ENCODE measurements at places on chromosomes 1 and 21. TPM values are rescaled to one million over a fixed set of nuclear protein-coding genes. Genes with fewer than 3 reads are reported as not detected.

Gene PCSK9
- not detected for total RNA-seq

Gene RAB13
- 13.4 TPM for total RNA-seq

Gene CGN
- total RNA-seq = 3.2 TPM

Gene IL23R
- 0.87 TPM for total RNA-seq

Gene SELE
- total RNA-seq = not detected

Gene AQP10
- not detected for total RNA-seq

Gene MAEL
- total RNA-seq = not detected

Gene GBP3
- 3.2 TPM for total RNA-seq

Gene ALX3
- not detected for total RNA-seq

Gene GBP2
- total RNA-seq = 279 TPM

Gene HSD3B1
- total RNA-seq = not detected

Gene TAF1A
- 14.7 TPM for total RNA-seq

Gene GNAT2
- 0.34 TPM for total RNA-seq

Gene TNNI3K
- total RNA-seq = 0.98 TPM

Gene SLC25A34
- 0.23 TPM for total RNA-seq

Gene GPX7
- 23.0 TPM for total RNA-seq

Gene DENND4B
- 132 TPM for total RNA-seq

Gene KCNC4
- 8.6 TPM for total RNA-seq

Gene INKA2
- total RNA-seq = 1.4 TPM

Gene NTRK1
- 7.2 TPM for total RNA-seq

Gene CRB1
- total RNA-seq = 0.10 TPM

Gene TMCC2
- total RNA-seq = 11.1 TPM

Gene C1orf185
- total RNA-seq = not detected

Gene HHAT
- total RNA-seq = 1.9 TPM

Gene CYP4A11
- not detected for total RNA-seq

Gene ANKRD65
- total RNA-seq = 0.29 TPM

Gene IL24
- 19.0 TPM for total RNA-seq

Gene SFN
- 2.3 TPM for total RNA-seq

Gene UBAP2L
- 240 TPM for total RNA-seq
